Aorta (tissue), 5 donors: ENCODE measurements at places on chromosomes 1 and 21. TPM values are rescaled to one million over a fixed set of nuclear protein-coding genes. Genes with fewer than 3 reads are reported as not detected.

DNA sequence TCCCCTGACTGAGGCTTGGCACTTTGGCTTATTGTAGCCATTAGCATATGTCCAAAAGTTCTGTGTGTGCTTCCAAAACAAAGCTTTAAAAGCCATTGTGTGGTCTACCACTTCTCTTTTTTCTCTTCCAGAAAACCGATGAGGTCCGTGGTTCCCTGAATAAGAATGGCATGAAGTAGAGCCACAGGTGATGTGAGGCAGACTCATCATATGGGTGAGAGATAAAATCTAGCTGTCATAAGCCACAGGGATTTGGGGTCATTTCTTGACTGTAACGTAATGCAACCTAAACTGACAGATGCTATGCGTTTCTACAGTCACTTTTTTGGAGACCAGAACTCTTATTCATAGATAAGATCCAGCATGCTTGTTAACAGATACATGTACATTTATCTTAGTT, 7.0 kb upstream of the GREM2 start:
- DNase-seq, result no peak

Gene CHD1L
- polyA plus RNA-seq, result 17.4 TPM

GRCh38 chr21:46627726-46628125, 7.7 kb upstream of the PRMT2 start:
- no peak for DNase-seq

Gene AMPD1
- polyA plus RNA-seq, result not detected

Gene RNU1-3
- not detected for polyA plus RNA-seq

- no peak for DNase-seq
Observed at GRCh38 chr1:61388566-61388965, 306.2 kb downstream of the NFIA start.

GRCh38 chr1:152053375-152053774, 16.6 kb upstream of the S100A11 start:
- DNase-seq, result no peak

Gene SEMA6C
- polyA plus RNA-seq, result 2.5 TPM

DNA sequence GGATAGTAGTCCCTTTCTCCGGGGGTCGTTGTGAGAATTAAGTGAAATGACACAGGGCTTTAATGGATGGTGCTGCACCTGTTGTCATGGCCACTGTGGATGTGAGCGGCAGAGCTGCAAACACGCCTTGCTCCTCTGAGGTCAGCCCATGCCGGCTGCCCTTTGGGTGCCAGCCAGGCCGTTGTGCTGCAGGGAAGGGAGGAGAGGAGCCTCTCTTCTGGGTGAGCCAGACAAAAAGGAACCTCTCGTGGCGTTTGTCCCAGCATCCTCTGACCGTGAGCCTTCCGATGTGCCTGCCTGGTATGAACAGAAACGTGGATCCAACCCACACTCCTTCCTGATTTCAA, 383.0 kb upstream of the VAMP3 start:
- peak; percentile 46 for DNase-seq

- no peak for DNase-seq
Observed at GRCh38 chr1:163144418-163144817, 58.3 kb downstream of the RGS5 start.

Gene ZBTB37
- polyA plus RNA-seq, result 1.9 TPM

Gene EEIG2
- polyA plus RNA-seq, result 7.6 TPM

Gene DNAJC6
- not detected for polyA plus RNA-seq

DNA sequence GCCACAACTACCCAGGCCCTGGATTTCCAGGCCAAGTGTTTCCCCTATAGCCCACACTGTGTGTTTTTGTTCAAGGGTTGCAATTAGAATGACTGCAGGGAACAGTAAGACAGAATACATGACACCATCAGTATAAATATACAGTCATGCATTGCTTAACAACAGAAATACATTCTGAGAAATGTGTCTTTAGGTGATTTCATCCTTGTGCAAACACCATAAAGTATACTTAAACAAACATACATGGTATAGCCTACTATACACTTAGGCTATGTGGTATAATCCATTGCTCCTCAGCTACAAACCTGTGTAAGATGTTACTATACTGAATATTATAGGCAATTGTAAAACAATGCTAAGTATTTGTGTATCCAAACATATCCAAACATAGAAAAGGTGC, 7.5 kb upstream of the SLC44A5 start:
- DNase-seq, result no peak

GRCh38 chr1:69290291-69290690, 277.4 kb upstream of the LRRC7 start:
- no peak for DNase-seq

Gene REN
- polyA plus RNA-seq, result not detected

DNA sequence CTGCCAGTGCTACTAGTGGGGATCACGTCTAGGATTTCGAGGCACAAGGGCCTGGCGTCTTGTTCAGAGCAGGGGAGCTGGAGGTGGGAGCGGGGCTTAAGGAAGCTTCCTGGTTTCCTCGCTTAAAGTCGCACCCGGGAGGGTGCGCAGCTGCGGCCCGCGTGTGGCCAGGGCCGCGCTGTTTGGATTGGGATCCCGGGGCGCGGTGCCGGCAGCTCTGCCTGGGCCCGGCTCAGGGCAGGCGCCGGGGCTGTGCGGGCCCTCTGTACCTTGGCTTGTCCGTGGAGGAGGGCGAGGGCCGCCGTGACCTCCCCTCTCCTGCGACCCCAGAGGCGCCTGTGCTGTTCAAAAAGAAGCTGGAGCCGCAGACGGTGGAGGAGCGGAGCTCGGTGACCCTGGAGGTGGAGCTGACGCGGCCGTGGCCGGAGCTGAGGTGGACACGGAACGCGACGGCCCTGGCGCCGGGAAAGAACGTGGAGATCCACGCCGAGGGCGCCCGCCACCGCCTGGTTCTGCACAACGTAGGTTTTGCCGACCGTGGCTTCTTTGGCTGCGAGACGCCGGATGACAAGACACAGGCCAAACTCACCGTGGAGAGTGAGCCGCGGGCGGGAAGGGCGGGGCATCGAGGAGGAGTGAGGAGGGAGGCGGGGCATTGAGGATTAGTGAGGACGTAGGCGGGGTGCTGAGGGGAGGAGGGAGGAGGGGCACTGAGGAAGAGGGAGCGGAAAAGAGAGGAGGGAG, 67.8 kb downstream of the OBSCN start:
- peak; percentile 95 for DNase-seq

DNA sequence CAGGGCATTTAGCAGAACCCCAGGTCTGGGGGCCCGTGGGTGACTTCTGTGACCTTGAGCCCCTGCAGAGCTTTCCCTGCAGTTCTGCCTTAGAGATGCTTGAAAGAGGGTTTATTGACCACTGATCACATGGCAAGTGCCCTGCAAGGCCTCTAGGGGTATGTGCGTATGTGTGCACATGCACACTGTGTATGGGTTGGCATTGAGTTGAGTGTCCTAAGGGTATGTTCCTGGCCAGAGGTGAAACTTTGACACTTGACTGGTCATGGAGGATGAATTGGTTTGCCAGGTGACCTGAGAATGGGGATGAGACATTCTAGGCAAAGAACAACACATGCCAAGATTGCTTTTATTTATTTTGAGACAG, 17.1 kb downstream of the NUDC start:
- DNase-seq, result no peak

Gene GREM2
- not detected for polyA plus RNA-seq

GRCh38 chr1:243855616-243856318, 5.7 kb upstream of the AKT3 start:
- no peak for DNase-seq

Gene RPTN
- not detected for polyA plus RNA-seq

GRCh38 chr1:41812051-41812450, 106.7 kb downstream of the HIVEP3 start:
- DNase-seq, result no peak

Gene FCRLB
- polyA plus RNA-seq, result 0.36 TPM

DNA sequence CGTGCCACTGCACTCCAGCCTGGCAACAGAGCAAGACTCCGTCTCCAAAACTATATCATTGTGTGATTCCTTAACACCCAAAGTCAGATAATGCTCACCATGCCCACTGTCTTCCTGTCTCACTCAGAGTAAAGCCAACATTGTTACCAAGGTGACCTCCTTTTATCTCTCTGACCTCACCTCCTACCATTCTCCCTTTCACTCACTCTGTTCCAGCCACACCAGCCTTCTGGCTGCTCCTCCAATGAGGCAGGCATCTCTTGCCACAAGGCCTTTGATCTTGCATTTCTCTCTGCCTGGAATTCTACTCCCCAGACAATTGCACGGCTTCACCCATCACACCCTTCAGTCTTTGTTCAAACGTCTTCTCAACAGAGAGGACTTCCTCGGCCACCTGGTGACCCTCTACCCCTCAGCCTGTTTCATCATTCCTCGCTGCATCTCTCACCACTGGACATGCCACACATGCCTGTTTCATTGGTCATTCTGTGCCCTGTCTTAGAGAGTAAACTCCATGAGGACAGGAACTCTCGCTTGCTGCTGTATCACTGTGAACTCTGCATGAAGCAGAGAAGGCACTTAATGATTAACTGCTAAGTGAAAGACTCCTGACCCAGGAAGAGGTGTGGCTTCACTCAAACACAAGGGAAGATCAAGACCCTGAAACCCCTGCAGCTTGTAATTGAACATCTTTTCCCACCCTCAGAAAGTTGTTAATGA, 67.1 kb upstream of the CAPZB start:
- no peak for DNase-seq

- no peak for DNase-seq
Observed at GRCh38 chr1:110424699-110425611, 17.5 kb upstream of the LAMTOR5 start.

GRCh38 chr1:224675590-224675989, 59.5 kb downstream of the CNIH3 start:
- no peak for DNase-seq

DNA sequence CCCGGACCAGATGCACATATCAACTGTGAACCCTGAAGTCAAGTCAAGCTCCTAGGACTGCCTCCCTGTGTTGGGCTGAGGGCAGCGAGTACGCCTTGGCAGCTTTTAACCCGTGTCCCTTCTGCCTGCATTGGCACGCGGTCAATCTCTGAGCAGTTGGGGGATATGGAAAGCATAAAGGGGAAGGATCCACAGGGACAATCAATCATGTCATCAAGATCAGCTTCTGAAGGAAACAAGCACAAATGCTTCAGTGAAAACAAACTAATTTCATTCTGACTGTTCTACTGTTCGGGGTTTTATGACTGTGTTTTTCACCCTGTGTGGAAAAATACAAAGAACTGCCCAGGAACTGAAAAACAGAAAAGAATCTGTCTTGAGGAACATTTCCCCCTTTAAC, 106.2 kb downstream of the RUNX1 start:
- DNase-seq, result no peak

GRCh38 chr1:203473781-203474305, 1.8 kb upstream of the PRELP start:
- DNase-seq, result no peak

Gene HES3
- polyA plus RNA-seq, result not detected

DNA sequence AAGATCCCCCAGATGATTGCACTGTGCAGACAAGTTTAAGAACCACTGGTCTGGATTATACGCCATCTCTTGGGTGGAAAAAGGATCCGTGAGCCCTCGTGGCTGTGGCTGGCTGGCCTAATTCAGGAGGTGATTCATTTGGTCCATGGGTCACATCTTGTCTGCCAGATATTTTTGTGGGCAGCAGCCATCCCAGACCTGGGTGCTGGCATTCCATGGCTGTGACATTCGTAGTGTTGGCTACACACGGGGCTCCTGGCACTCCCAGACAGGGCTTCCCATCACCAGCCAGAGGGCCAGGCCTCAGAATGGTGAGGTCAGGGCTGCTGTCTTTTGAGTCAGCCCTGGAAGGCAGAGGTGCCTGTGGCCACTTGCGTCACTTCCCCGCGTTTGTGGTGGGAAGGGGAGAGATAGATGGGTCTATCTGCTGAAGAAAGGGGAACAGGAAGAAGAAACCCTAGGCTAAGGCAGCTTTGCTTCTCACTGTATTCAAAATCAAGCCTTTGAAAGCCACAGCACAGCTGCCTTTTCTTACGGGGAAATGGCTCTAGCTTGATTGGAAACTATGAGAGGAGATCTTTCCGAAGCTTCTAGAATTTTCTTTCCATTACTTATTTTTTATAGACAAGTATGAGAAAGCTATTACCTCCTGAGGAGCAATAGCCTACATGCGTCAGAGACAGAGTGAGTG, 32.4 kb downstream of the EIF2D start:
- DNase-seq, result peak; percentile 95

DNA sequence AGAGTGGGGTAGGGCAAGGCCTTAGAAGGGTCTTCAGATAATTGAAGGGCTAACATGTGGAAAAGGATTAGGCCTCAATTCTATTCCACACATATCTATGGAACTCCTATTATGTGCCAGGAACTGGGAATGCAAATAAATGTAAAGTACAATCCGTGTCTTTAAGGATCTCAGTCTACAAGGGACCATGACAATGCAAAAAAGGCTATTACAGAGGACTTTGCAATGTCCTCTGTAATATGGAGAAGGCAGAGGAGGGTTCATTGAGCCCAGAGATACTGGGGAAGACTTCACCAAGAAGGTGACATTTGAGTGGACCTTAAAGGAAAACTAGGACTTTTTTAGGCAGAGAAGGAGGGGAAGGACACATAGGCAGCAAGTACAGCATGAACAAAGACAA, 4.5 kb upstream of the SCMH1 start:
- DNase-seq, result no peak

Gene FCER1G
- polyA plus RNA-seq, result 35.7 TPM

Gene FAF1
- polyA plus RNA-seq, result 27.0 TPM

- no peak for DNase-seq
Observed at GRCh38 chr1:219701476-219701875, 88.6 kb upstream of the ZC3H11B start.

GRCh38 chr1:78607944-78608343, 12.3 kb upstream of the IFI44L start:
- no peak for DNase-seq

Gene KIF26B
- under 0.01 TPM for polyA plus RNA-seq

DNA sequence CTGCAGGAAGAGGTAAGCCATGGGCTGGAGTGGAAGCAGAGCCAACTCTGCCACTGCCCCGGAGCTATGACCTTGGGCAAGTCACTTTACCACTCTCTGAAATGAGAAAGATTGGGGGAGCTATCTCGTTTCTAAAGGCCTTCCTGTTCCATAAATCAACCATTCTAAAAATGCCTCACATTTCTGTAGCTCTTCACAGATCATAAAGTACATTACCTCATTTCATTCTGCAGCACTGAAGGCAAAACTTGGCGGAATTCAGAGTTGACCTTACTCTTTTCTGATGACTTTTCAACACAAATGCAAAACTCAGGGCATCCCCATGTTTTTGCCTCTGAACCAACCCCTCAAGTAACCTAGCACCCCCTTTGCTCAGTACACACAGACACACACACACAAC, 404.0 kb upstream of the NFIA start:
- no peak for DNase-seq

GRCh38 chr21:16320110-16320509, 590.3 kb downstream of the USP25 start:
- no peak for DNase-seq

- no peak for DNase-seq
Observed at GRCh38 chr1:51948491-51948915, 42.0 kb downstream of the RAB3B start.

Gene SERPINC1
- polyA plus RNA-seq, result 0.25 TPM

GRCh38 chr1:63969441-63969901, 195.7 kb downstream of the ROR1 start:
- no peak for DNase-seq

DNA sequence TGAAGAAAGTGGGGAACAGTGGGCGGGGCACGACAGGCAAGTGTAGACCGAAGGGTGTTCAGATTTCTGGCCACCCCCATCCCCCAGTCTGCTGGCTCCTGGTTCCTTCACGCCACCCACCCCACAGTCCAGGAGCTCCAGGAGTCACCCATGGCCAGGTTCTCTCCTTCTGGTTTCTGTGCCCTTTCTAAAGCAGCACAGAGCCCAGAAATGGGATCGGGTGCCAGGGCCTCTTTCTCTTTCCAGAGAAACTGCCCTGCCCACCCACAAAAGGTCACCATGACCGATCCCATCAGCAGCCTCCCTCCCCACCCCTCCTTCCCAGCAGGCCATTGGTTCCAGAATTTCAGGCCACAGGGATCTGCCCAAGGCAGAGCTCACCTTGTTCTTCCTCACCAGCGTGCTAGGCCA, 3.2 kb upstream of the CELSR2 start:
- DNase-seq, result no peak

Gene CFHR3
- not detected for polyA plus RNA-seq
